ENCODE measurements at places on chromosomes 7 and 10.

- no peak for DNase-seq
These were observed 4.6 kb downstream of the HSPA12A start for GRCh38 chr10:116737627-116738327.

GRCh38 chr7:6242561-6242960, 29.9 kb downstream of the CYTH3 start:
- DNase-seq = peak; percentile 36

DNA sequence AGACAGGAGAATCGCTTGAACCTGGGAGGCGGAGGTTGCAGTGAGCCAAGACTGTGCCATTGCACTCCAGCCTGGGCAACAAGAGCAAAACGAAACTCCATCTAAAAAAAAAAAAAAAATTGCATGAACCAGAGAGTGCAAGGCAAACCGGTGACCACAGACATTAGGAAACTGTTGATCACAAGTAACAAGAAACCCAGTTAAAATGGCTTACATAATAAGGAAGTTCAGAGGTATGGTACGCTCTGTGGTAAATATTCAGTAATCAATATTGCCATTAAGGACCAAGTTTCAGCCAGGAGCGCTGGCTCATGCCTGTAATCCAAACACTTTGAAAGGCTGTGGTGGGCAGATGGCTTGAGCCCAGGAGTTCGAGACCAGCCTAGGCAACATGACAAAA, 9.2 kb upstream of the NT5C2 start:
- DNase-seq = no peak

- DNase-seq = peak; percentile 40
These were observed 18.6 kb downstream of the RABGEF1 start for GRCh38 chr7:66758950-66759628.

DNA sequence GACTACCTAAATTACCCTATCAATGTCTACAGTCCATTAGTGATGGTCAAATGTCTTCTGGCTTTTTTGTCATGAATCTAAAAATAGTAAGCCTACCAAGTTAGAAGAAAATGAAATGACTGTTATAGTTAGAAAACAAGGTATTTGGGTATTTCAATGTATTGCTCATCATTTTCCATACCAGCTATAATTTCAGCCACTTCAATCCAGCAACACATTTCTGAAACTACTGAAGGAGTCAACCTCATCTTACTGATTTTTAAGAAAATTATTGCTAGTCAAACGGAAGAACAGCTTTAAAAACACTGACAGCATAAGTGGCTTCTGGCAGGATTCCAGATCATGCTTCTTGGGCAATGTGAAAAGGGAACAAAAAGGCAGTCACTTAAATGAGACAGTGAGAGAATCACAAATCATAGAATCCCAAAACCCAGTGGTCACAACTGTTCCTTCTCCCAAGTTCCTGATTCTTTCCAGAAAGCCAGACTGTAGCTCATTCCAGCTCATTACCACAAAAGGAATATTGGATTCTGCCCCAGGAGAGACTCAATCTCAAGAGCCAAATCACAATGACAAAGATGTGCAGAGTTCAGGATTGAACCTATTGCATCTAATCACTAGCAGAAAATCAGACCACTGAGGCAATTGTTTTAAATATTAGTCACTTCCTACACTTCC, 61.2 kb upstream of the LRRN3 start:
- DNase-seq = peak; percentile 52

GRCh38 chr10:79017882-79018520, 50.8 kb upstream of the ZMIZ1 start:
- DNase-seq = no peak

DNA sequence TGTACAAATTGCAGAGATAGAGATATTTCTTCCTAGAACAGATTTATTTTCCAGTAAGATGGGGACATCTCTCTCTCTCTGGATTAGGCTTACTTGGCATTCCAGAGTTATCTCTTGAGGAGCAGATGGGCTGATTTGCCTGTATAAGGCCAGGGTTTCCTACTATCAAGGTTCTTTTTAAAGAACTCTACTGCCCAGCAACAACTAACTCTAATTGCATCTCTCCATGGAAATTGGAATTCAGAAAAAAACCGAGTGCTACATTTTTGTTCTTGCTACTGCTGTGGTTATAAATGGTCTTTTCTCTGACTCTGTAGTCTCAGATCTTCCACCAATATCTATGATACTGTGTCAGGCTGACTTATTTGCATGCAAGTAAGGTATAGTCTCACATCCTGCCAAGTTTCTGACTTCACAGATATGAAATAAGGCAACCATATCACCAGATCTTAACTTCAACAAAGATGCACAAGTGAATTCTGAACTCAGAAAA, 161.1 kb downstream of the CRPPA start:
- DNase-seq = no peak

GRCh38 chr7:37945336-37945735, 24.9 kb downstream of the EPDR1 start:
- DNase-seq = no peak

DNA sequence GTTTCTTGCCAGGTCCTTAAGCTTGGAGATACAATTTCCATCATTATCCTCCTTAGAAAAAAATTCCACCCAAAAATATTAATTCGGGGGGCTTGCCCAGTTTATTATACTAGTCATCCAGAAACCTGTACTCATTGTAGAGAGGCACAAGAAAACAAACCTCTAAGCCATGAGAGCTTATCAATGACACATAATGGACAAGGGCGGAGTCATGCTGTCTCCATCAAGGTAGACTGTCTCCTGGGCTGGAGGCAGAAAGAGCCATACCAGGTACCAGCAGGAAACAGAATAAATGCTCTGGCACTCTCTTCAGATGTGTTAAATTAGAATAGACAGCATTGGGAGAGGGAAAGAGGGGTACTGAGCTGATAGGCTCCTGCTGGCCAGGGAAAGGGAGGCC, 69.8 kb upstream of the GSDME start:
- DNase-seq = no peak

GRCh38 chr10:77236029-77236428, 401.6 kb downstream of the KCNMA1 start:
- DNase-seq = no peak

DNA sequence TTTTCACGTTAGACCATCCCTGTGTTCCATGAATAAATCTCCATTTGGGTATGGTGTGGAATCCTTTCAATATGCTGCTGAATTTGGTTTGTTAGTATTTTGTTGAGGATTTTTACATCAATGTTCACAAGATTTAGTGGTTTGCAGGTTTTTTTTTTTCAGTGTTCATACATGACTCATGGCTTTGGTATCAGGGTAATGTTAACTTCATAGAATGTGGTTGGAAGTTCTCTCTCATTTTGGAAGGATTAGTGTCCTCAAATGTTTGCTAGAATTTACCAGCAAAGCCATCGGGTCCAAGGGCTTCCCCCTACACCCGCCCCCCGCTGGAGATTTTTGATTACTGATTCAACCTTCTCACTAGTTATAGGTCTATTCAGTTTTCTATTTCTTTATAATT, 398.0 kb downstream of the NXPH1 start:
- DNase-seq = no peak

DNA sequence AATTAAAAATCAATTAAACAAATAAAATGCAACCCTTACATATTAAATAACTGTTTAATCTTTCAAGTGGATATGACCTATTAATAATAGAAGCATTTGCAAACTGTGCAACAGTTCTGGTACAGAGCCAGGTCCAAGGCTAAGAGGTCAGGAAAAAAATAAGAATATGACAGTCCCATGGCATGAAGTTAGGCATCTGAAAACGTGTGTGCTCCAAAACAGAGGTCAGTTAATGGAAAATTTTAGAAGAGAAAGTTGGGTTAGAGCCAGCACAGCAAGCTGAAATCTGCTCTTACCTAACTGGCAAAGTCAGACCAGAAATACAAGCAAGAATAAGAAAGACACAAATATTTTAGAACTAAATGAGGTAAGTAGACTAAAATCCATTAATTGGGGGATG, 757.7 kb downstream of the GRM8 start:
- DNase-seq = no peak

DNA sequence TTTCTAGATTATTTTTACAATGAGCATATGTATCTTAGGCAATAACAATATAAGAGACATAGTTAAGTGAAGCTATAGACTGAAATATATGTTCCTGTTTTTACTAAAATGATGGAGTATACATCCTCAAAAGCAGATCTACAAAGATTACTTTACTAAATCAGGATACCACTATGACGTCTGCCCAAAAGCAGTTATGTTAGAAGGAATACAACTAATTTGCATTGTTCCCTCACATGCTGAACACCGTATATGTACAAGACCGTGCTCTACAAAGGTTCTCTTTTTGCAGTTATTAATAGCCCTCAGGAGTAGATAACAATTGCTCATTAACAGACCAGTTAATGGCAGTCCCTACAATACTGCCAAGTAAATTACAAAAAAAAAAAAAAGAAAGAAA, 137.5 kb downstream of the CD36 start:
- no peak for DNase-seq

GRCh38 chr7:134946260-134946659, 40.0 kb upstream of the AGBL3 start:
- no peak for DNase-seq

DNA sequence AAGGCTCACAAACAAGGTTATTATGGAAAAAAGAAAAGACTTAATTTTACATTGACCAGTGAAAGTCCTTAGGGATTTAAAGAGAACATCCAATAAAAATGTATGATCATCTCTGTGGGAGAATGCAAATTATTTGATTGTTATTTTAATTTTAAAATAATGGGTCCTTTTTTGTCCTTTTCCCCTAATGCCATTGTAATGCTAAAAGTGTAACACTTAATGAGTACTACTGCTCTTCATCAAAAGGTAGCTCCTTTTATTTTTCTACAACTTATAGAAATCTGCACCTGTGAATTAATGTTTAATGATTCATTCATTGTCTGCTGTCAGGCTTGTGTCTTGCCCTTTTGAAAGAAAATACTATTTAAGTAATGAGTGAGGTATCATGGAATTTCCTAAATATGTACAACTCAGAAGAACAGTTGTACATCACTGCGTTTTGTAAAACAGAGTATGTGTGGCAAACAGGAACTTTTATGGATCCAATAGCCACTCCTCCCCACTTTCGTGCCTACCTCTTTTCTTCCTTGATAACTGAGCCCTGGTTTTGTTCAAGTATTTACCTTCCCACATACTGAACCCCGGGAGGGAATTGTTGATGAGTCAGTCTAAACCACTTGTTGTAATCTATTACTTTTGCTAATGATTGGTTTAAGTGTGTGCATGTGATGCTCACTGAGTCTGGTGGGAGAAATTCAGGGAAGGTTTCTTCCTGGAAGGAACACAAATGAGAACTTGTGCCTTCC, 19.9 kb upstream of the TRUB1 start:
- DNase-seq = no peak

GRCh38 chr7:150398108-150398964, 19.2 kb downstream of the ZNF775 start:
- DNase-seq = no peak

DNA sequence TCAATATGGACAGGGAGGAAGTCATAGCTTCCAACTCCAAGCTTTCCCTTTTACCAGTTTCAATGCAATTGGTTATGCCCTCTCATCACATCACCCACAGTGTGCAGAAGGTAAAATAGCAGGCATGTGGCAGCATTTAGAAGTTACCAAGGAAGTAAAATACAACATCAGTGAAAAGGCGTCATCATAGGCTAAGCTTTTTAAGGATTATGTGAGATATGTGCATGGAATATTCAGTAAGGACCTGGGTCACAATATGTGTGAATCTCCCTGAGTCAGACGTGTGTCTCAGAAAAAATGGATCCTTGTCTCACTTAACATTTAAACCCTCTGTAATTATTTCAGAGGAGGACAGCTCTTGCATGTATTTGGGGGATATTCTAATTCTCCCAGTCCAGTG, 522.8 kb upstream of the POM121L12 start:
- no peak for DNase-seq

- DNase-seq = no peak
These were observed 54.7 kb upstream of the STEAP4 start for GRCh38 chr7:88361357-88361756.

GRCh38 chr10:30346615-30347014, 2.5 kb downstream of the MTPAP start:
- no peak for DNase-seq

- DNase-seq = no peak
These were observed 32.2 kb upstream of the ZNF518A start for GRCh38 chr10:96097865-96098264.

DNA sequence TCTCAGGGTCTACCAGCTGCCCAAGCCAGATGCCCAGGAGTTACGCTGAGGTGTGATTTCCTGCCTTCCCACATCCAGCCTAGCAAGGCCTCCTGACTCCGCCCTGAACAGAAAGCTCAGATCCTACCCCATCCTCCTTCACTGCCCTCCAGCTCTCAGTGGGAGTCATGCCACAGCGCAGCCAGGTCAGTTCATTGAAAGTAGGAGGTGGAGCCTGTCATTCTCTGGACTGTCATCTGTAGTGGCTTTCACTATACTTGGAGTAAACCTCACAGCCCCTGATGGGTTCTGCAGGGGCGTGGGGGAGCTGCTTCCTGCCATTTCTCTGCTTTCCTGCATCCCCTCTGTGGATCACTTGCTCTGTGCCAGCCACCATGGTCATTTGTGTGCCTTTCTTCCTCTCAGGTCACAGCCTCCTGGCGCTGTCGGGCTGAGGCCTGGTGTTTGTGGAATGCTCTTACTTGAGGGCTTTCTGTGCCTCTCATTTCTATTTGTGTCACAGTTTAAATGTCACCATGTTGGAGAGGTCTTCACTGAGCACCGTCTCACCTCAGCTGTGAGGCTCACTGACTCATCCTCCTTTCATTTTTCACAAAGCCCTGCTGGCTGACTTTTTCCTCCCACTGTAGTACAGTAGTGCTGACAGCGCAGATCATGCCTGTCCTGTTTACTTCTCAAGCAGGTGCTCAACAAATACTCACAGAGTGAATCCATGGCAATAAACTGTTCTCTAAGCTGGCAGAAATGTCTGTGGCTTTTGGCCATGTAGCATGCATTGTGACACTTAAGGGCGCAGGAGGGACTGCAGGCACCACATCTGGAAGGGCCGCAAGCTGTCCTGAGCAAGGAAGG, 61.0 kb upstream of the TMEM248 start:
- no peak for DNase-seq

DNA sequence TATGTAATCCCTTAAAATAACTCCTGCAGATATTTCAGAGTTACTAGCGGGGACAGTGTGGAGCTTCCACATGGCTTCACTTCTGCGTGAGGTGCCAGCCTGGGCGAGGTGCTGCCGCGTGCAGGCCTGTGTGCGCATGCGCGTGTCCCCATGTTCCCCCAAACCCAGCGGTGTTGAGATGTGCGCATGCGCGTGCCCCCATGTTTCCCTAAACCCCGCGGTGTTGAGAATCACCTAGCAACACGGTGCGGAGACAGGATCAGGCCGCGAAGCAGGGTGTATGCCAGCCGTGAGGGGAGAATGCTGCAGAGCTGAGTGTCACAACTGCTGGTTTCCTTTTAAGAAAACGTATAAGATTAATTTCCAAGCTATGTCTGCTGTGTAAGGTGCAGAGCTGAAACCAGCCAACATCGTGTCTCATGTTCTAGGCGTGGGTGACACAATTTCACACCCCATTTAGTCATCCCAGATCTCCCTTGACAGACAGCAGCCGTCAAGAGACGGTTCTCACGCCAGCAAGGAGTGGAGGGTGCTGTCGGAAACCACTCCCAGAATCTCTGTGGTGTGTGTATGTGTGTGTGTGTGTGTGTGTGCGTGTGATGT, 71.9 kb upstream of the ADARB2 start:
- no peak for DNase-seq
